T-cell (primary cell): ENCODE measurements at places on chromosomes 4 and X. TPM values are rescaled to one million over a fixed set of nuclear protein-coding genes. Genes with fewer than 3 reads are reported as not detected.

DNA sequence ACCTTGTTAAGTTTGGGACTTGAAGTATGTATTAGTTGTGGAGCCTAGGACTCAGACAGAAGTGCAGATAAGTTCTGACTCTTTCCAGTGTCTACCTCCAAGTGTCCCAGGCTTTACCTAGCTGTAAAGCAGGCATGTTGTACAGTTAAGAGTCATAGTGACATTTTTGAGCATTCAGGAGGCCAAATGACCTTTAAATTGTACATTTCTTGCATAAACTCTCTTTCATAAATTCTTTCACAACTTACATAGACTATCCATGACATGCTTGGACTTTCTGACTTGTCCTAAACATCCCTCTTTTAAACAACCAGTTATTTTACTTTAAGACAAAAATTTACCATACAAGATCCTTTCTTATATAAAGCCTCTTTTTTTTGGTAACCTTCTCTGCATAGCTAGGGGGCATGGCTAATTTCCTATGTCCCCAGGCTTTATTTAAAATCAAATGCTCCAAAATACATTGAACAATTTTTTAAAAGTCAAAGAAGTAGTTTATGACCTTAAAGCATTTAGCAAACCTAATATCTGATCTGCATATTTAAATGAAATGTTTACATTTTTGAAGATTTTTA is 40.1 kb upstream of the UGT8 start:
- H3K36me3 ChIP-seq, result no peaks in the 10 kb centered on the region
- no peak for DNase-seq
- H3K4me1 ChIP-seq, result no peaks in the 10 kb centered on the region
- no peaks in the 10 kb centered on the region for H3K27me3 ChIP-seq
- H3K4me3 ChIP-seq, result no peak overlapping the region

IL3RA gene
- total RNA-seq, result 0.28 TPM

DNA sequence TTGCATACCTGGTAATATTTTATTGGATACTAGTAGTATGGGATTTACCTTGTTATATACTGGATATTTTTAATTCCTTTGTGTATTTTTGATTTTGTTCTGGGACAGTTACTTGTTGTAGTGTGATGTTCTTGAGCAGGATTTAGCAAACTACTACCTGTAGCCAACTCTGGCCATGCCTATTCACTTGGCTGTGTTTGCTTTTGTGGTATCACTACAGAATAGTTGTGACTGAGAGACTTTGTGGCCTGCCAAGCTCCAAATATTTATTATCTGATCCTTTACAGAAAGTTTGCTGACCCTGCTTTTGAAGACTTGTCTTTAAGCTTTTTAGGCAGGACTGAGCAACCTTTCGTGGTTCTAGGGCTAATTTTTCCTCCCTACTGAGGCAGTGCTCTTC is 17.8 kb downstream of the ZCCHC4 start:
- peaks cover 14% of the 10 kb centered on the region for H3K4me1 ChIP-seq
- no peak for DNase-seq
- no peaks in the 10 kb centered on the region for H3K27me3 ChIP-seq
- H3K4me3 ChIP-seq, result no peak overlapping the region

- H3K27ac ChIP-seq, result no peak overlapping the region
- H3K4me1 ChIP-seq, result no peaks in the 10 kb centered on the region
- no peak for DNase-seq
- no peaks in the 10 kb centered on the region for H3K27me3 ChIP-seq
Observed at GRCh38 chr4:51942108-51942832, 77.9 kb downstream of the LRRC66 start.

MAGEB10 gene
- not detected for total RNA-seq

F11 gene
- total RNA-seq, result not detected

ZXDA gene
- 13.1 TPM for total RNA-seq

GRCh38 chrX:110208092-110208491 is 109.8 kb downstream of the AMMECR1 start:
- no peaks in the 10 kb centered on the region for H3K36me3 ChIP-seq
- H3K4me3 ChIP-seq, result no peak overlapping the region
- no peaks in the 10 kb centered on the region for H3K27me3 ChIP-seq
- H3K27ac ChIP-seq, result no peak overlapping the region

PCSK1N gene
- 9.1 TPM for total RNA-seq

- H3K4me1 ChIP-seq, result peaks cover 29% of the 10 kb centered on the region
- no peaks in the 10 kb centered on the region for H3K36me3 ChIP-seq
- DNase-seq, result no peak
Observed at GRCh38 chr4:11469650-11470437, 41.1 kb upstream of the HS3ST1 start.

TMPRSS11F gene
- not detected for total RNA-seq

- no peak overlapping the region for H3K27ac ChIP-seq
- no peak for DNase-seq
- H3K27me3 ChIP-seq, result no peaks in the 10 kb centered on the region
- no peak overlapping the region for H3K4me3 ChIP-seq
- no peaks in the 10 kb centered on the region for H3K4me1 ChIP-seq
Observed at GRCh38 chrX:65871671-65872311, 168.1 kb downstream of the VSIG4 start.

GRCh38 chr4:142155347-142155746 is 519.0 kb downstream of the IL15 start:
- H3K4me3 ChIP-seq, result no peak overlapping the region
- no peak overlapping the region for H3K27ac ChIP-seq
- no peak for DNase-seq

VCX gene
- not detected for total RNA-seq

- peaks cover 3% of the 10 kb centered on the region for H3K27me3 ChIP-seq
- H3K36me3 ChIP-seq, result no peaks in the 10 kb centered on the region
- DNase-seq, result no peak
- no peak overlapping the region for H3K27ac ChIP-seq
Observed at GRCh38 chr4:14608630-14609029, 393.7 kb upstream of the CPEB2 start.

GRCh38 chr4:28211676-28212470 is 1351.2 kb downstream of the STIM2 start:
- H3K4me1 ChIP-seq, result no peaks in the 10 kb centered on the region
- no peak overlapping the region for H3K4me3 ChIP-seq
- no peaks in the 10 kb centered on the region for H3K36me3 ChIP-seq
- no peak for DNase-seq
- no peak overlapping the region for H3K27ac ChIP-seq

- DNase-seq, result no peak
- no peaks in the 10 kb centered on the region for H3K36me3 ChIP-seq
- H3K4me3 ChIP-seq, result no peak overlapping the region
- no peaks in the 10 kb centered on the region for H3K4me1 ChIP-seq
- no peak overlapping the region for H3K27ac ChIP-seq
Observed at GRCh38 chr4:26503427-26503826, 13.1 kb upstream of the CCKAR start.

- no peaks in the 10 kb centered on the region for H3K27me3 ChIP-seq
- no peak for DNase-seq
- no peak overlapping the region for H3K4me3 ChIP-seq
- no peaks in the 10 kb centered on the region for H3K36me3 ChIP-seq
- H3K27ac ChIP-seq, result no peak overlapping the region
- H3K4me1 ChIP-seq, result no peaks in the 10 kb centered on the region
Observed at GRCh38 chr4:2450394-2451035, 18.4 kb upstream of the RNF4 start.

- no peak for DNase-seq
- H3K4me1 ChIP-seq, result no peaks in the 10 kb centered on the region
- no peak overlapping the region for H3K4me3 ChIP-seq
- H3K27me3 ChIP-seq, result no peaks in the 10 kb centered on the region
- H3K36me3 ChIP-seq, result no peaks in the 10 kb centered on the region
- no peak overlapping the region for H3K27ac ChIP-seq
Observed at GRCh38 chr4:127414951-127415606, 217.7 kb upstream of the INTU start.

RAI2 gene
- 2.3 TPM for total RNA-seq

- H3K27me3 ChIP-seq, result no peaks in the 10 kb centered on the region
- H3K36me3 ChIP-seq, result no peaks in the 10 kb centered on the region
- H3K4me3 ChIP-seq, result no peak overlapping the region
- H3K27ac ChIP-seq, result no peak overlapping the region
- DNase-seq, result no peak
- H3K4me1 ChIP-seq, result no peaks in the 10 kb centered on the region
Observed at GRCh38 chr4:19187691-19188090, 1064.0 kb upstream of the SLIT2 start.

DNA sequence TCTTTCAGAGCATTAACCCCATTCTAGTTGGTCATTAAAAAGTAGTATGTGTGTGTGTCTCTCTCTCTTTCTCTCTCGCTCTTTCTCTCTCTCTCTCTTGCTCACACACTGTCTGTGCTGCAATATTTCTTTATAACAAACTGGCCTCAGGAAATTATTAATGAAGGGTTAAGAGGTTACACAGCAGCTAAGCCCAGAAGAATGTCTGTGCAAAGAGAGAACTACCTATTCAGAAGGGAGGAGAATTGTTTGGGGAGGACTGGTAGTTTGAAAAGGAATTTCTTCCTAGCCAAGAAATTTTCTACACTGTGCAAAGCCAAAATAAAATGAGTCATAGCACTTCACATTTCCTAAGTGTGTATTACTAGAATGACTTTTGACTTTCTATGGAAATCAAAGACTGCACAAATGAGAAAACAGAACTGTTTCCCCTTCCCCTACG is 22.2 kb downstream of the PDGFC start:
- DNase-seq, result no peak
- no peaks in the 10 kb centered on the region for H3K4me1 ChIP-seq
- H3K27me3 ChIP-seq, result no peaks in the 10 kb centered on the region
- no peak overlapping the region for H3K27ac ChIP-seq
- H3K4me3 ChIP-seq, result no peak overlapping the region

ADRA2C gene
- 0.18 TPM for total RNA-seq

SCRG1 gene
- not detected for total RNA-seq
